NCI-H1105 (cell line): ENCODE measurements at places on chromosomes 6 and 20.
A peak's percentile ranks its signal among the peaks of the same experiment; 100 is the strongest.

DNA sequence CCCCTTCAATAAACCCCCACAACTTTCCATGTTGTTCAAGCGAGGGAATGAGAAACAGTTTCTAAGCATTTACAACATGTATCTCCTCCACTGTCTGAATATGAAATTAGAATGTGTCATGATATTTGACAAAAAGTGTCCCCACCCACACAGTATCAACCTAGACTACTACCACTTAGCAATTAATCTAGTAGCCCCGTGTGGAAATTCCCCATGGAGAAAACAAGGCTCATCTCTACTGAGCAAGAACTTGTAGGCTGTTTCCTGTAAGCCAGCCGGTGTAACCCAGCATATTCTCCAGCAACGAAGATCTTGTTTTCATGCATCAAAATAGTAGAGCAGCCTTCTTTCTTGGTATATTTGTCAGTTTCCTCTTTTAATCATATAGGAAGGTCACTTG is 115.0 kb downstream of the IRF4 start:
- no peak for DNase-seq

DNA sequence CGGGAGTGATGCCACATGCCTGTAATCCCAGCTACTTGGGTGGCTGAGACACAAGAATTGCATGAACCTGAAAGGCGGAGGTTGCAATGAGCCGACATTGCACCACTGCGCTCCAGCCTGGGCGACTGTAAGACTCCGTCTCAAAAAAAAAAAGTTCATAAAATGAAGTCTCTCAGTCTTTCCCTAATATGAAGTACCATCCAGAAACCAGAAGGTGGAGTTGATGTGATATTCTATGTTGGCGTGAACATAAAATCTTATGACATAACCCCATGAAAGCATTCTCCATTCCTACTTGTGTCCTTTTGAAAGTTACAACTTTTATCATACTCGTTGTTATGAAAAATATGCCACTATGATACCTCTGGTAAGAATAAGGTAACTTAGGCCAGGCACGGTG is 5.7 kb downstream of the SOD2 start:
- DNase-seq: no peak

- DNase-seq: no peak
Observed at GRCh38 chr20:58598211-58599015, 52.7 kb upstream of the STX16 start.

DNA sequence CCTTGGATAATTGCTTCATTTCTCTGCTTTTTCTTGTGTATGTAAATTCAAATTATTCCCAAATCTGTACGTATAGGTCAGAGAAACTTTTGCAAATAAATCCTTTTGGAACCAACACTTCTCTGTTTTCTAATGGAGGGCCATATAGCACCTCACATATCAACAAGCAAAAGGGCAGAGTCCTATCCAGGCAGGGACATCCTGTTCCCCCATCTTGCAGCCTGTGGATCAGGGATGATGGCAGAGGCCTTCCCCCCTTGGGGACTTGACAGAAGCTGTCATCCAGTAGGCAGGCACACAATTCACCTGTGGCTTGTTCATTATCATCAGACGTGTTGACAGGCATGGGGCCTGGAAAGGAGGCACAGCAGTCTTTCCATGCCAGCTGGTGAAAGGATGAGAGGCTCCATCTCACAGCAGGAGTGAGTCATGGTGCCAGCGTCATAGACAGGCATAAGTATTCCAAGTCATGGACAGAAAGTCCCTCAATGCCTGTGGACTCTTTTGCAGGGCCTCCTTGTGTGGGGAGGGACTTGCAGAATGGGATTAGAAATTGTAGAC is 31.8 kb upstream of the PLEKHG1 start:
- no peak for DNase-seq

GRCh38 chr6:144853603-144854002 is 568.5 kb downstream of the UTRN start:
- no peak for DNase-seq

GRCh38 chr6:87139236-87139635 is 16.1 kb upstream of the ZNF292 start:
- DNase-seq: peak; percentile 23

DNA sequence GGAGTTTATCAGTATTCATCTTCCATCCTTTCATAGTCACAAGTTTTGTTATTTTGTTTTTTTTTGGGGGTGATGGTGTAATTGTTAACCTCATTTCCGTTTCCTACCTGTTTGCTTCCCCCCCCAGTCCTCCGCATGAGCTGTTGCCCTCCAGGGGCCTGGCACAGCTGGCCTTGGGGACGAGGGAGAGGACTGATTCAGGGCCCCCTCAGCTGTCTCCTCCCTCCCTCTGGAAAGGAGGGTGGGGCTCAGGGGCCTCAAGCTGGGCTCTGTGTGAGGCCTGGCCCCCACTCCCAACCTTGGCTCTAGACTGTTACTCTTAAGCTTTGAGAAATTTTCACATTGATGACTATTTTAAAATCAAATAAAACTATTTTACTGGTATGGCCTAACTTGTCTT is 4.0 kb downstream of the LRRC73 start:
- no peak for DNase-seq

- no peak for DNase-seq
Observed at GRCh38 chr20:16061351-16061750, 511.9 kb downstream of the KIF16B start.

- DNase-seq: no peak
Observed at GRCh38 chr6:98203170-98203806, 631.1 kb upstream of the POU3F2 start.
